ENCODE measurements at places on chromosomes 5 and 9.

GRCh38 chr5:34511915-34512314 lies 144.2 kb upstream of the RAI14 start:
- DNase-seq: no peak

DNA sequence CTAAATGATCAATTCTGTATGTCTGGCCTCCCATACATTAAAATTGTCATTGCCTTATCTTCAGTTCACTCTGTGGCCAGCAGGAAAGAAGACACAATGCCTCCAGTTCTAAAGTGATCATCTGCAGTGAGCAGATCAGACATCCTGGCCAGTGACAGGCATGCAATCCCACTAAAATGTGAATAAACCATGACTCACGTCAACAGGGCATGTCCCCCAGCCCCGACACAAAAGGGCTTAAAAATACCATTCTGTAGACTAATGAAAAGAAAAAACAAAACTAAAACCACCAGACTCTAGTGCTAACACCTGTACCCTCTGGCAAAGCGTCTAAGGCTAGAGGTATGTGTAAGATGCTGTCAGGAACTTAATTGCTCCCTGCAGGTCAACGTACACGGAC lies 38.5 kb downstream of the DDX31 start:
- no peak for DNase-seq

DNA sequence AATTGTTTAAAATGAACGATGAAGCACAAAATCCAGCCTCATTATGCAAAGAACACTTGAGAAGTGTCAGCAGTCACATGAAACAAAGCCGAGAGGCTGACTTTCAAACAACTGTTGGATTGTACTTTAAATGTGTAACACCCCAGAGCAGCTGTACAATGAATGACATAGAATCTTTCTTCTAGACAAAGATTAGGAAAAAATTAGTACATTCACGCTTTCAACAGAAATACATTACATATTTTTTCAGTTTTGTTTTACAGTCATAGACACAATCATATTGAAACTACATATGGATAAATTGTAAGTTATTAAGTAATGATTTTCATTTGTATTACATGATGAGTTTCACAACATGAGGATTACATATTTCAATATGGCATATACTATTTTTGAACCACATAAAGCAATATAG lies 10.6 kb upstream of the AGXT2 start:
- DNase-seq: no peak

DNA sequence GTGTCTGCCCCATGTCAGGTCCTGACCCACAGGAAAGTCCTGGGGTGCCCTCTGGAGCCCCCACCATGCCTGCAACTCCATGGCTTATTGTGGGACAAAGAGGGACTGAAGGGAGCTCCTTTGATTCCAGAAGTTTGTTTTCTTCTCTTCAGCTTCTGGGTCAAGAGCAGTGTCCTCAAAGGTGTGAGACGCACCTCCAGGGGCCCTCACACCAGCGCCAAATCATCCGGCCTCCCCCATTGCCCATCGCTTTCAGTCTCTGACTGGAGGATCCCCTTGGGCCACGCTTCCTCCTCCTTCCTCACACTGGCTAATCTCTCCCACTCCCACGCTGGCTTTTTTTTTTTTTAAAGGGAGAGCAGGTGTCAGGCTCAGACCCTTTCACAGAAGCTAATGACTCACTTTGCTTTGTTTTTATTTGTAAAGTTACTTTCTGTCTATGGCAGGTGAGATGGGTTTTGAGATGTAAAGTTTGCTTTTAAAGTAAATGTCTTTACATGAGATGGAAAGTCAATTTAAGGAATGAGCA lies 16.7 kb downstream of the CDHR2 start:
- DNase-seq: no peak

GRCh38 chr9:19101203-19101602 lies 1.5 kb downstream of the HAUS6 start:
- DNase-seq: no peak

DNA sequence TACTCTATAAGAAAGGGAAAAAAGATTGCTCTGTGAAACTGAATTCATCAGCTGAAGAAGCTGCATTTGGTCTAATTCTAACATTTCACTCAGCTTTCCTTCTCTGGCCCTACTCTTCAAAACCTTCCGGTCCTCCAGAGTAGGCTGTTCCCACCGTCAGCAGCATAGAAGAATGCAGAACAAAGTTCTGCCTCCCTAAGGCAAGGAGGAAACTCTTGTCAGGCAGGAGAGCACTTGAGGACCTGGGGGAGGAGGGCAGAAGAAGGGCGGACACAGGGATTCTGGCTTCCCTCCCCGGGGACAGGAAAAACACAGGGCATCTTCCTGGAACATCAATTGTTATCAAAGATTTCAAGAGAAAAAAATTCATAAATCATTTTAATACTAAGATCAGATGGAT lies 69.2 kb upstream of the SHB start:
- no peak for DNase-seq

GRCh38 chr5:84218546-84218945 lies 166.1 kb downstream of the EDIL3 start:
- DNase-seq: no peak

GRCh38 chr5:89904442-89904841 lies 505.1 kb downstream of the CETN3 start:
- DNase-seq: no peak

DNA sequence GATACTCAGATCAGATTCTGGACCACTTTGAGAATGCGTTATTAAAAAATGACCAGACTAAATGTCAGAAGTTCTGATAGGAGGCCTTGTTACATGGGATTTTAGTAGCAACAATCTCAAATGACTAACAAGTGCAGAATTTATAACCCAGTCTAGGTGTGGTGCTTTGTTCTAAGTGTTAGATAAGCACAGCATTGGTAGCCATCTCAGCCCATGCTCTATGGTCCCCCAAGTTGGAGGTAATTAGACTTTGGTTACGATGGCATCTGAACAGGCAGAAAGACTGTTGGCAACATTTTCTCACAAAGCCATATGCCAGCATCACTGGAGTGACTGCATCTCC lies 140.4 kb upstream of the RPS23 start:
- DNase-seq: no peak

- DNase-seq: no peak
Measured at GRCh38 chr9:61674465-61674864, 484.6 kb downstream of the SPATA31A7 start.

GRCh38 chr9:121648799-121649198 lies 2.6 kb upstream of the DAB2IP start:
- DNase-seq: no peak

- no peak for DNase-seq
Measured at GRCh38 chr5:36365896-36366295, 64.2 kb upstream of the RANBP3L start.

- DNase-seq: no peak
Measured at GRCh38 chr9:9045572-9045971, 1246.0 kb upstream of the DMAC1 start.

GRCh38 chr9:87516926-87517290 lies 19.2 kb downstream of the DAPK1 start:
- no peak for DNase-seq

GRCh38 chr5:74145951-74146350 lies 494.6 kb downstream of the ENC1 start:
- no peak for DNase-seq

GRCh38 chr5:72066705-72067107 lies 40.6 kb upstream of the MAP1B start:
- DNase-seq: no peak

DNA sequence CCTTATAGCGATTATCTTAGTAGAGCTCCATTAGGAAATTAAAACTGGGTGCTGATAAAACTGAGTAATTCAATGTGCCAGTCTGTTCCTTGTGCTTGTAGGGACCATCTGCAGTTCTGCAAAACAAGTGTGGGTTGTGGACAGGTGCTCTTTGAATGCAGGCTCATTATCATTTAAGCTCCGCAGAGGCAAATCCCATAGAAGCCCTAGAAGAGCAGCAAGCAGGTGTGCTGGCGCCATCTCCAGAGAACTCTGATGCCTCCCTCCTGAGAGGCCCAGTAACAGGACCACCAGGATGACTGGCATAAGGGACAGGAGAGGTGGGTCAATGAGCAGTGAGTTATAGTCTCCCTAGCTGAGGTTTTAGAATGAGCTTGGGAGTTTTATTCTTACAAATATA lies 1342.4 kb upstream of the DMAC1 start:
- DNase-seq: no peak

- DNase-seq: no peak
Measured at GRCh38 chr5:173330338-173331206, 2.4 kb upstream of the STC2 start.

DNA sequence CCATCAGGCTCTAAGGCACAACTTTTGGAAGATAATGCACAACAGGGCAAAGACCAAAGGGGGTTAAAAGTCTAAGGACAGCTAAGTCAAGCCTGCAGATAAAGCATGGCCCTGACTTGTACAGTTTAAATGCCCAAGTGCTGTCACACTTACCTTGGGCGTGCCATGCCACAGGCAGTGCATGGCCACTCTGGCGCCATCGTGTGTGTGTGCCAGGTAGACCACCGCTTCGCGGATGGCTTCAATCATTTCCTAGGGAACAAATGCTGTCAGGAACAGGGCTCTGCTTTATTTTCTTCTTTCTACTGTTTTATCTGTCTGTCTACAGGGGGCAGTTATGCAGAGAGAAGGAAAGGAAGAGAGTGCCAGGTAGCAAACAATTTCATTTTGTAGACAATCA lies 19.3 kb downstream of the PUM3 start:
- DNase-seq: peak; percentile 5

DNA sequence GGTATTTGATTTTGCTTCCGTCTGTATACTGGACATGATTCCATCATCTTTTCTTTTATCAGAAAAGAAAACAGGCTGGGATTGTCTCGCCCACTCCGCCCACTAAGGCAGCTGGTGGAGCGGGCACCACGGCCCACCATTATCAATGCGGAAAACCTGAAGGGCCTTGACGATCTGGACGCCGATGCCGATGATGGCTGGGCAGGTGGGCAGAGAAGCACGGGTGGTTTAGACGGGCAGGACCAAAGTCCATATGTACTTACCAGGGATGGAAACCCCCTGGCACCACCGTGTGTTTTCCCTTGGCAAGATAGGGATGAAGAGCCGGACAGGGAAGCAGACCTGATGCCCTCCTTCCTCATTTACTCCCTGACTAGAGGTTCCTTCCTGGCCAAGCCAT lies 53.7 kb downstream of the PRRC2B start:
- no peak for DNase-seq

DNA sequence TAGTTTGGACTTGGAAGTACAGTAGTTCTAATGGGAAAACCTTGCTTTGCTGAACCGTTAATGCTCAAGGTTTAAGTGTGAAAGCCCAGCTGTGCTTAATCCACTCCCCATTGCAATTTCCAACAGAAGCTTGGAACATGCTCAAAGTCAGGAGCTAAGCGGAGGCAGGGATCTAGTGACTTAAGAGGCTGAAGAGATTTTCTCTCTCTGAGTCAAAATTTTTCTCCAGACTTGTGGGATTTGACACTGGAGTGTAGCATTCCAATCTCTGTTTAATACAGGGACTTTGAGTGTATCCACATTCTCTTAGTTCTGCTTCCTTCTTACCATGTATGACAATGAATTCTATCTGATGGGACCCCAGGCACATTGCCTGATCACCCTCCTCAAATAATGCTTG lies 471.8 kb downstream of the KIF4B start:
- DNase-seq: no peak

DNA sequence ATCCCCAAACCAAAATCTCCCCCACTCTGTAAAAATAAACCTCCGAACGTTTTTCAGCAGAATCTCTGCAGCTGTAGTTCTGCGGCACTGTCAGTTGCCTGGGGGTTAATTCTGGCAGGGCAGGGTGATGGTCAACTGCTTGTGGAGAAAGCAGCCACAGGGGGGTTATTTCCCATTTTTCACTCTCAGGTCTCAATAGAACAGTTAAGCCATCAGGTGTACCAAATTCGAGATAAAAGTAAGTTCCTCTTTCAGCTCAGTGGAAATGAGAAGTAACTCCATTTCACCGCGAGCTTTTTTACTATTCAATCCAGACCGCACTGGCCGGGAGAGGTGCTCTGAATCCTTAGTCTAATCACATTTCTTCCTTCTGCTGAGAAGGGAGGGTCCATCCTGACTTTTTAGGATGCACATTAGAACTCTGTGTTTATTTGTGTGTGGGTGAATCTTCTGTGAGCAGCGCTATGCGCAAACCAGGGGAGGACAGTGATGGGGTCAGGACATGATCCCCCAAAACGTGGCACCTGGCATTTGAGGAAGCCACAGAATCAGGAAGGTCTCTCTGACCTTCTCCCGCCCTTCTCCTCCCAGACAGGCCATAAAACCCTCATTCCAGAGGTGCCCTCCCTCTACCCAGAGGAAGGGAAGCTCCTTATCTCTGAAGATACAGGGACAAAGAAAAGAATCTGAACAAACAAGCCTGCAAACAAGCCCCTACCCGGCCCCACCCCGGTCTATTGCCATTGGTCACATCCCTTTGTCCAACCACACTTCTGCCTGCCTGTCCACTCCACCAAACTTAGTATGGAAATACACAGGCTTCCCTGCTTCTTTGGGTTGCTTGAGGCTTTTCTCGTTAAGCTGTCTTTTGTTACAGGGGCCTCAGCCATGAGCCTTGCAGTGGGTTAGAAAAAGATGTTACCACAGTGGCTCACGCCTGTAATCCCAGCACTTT lies 229.0 kb downstream of the ROR2 start:
- DNase-seq: no peak

DNA sequence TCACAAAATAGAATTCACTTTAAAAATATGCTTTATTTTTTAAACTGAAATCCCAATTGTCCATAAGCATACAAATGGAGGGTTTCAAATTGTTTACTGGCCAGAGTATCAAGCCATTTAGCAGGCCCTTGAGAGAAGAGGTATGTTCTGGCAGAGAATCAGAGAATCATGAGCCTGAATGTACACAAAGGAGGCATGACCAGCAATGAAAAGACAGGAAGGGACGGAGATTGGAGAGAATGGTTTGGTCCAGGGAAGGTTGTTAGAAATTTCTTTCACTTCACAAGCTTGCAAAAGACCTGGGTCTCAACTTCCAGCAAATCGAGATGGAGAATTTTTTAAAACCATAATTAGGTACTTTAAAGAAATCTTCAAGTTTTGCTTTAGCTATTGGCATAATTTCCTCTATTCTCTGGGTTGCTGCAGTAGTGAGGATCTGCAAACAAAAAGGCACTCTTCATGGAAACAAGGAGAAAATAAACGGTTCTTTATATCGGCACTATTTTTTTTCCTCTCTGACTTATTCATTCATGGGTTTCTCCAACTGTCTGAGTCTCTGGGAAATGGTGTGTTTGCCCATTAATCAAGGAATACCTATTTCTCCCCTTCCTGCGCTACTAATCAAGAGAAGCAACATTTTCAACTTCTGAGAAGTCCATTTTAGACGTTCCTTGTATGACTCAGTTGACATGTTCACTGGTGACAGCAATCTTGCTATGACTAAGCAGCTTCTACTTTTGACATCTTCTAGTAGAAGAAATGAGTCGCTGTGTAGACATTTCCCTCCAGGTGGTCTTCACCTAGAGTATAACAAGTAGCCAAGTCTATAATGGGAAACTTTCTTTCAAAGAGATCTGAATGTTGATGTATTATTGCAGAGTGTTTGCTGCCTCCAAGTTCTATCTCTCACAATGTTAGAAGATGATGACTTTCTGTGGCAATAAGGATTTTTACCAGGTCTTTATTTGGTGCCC lies 23.1 kb upstream of the ERCC6L2 start:
- DNase-seq: no peak

DNA sequence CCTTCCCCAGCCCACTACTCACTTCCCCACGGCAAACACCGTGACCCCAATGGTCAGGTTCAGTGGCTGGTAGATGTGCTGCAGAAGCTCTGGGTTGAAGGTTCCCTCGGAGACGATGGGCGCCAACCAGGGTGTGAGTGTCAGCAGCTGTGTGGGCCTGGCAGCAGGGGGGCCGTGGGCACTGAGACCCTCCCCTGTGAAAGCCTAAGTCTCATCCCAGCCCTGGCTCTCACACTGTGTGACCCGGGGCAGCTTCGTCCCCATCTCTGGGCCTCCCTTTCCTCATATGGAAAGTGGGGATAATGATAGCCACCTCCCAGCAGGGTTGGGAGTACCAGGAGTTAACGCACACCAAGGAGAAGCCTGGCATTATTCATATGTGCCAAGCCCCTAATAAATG lies 8.6 kb downstream of the GBGT1 start:
- no peak for DNase-seq
